ENCODE measurements at places on chromosomes 16 and 17.

DNA sequence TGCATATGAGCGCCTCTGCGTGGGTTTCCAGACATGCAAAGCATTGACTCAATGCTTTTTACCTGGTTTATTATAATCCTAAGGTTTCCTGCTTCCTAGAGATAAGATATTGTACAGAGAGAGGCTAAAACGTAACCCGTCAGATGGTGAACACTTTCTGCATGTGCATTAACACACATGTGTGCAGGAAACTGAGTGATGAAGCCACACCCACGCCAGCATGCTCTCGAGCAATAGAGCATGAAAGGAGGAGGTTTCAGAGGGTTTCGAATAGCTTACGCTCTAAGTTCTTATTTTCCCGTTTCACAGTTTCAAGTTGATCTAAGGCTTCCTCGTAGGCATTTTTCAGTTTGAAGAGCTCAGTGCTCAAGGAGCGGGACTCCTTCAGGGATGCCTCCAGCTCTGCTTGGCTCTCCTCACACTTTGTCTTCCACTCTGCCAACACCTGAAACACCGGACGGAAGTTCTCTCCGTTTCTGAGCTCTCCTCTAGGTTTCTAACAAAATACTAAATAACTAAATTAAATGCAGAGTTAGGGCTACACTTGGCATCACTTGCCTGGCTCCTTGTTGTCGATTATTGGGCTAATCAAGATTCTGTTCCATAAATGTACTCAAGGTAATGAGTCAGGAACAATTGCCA, 23.2 kb downstream of the MYH3 start:
- DNase-seq = no peak

GRCh38 chr17:78323826-78324390, 36.0 kb downstream of the SOCS3 start:
- DNase-seq = no peak

DNA sequence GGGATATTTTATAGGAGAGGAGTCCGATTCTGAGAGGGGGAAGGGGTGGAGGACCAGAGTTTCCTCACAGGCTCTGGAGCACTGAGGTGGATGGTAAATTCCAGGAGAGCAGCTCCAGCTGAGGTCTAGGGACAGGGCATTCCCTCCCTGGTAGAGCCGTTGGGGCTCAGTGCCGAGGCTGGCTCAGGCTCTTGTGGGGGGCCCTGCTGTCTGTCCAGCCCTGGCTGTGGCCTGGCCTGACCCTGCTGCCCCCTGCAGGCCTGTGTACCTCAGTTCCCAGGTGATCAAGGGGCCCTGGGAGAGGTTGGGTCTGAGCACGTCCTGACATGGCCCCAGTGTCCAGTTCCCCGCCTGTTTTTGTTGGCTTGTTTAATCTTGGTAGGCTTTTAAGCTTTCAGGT, 16.8 kb downstream of the ZNF750 start:
- DNase-seq = no peak

DNA sequence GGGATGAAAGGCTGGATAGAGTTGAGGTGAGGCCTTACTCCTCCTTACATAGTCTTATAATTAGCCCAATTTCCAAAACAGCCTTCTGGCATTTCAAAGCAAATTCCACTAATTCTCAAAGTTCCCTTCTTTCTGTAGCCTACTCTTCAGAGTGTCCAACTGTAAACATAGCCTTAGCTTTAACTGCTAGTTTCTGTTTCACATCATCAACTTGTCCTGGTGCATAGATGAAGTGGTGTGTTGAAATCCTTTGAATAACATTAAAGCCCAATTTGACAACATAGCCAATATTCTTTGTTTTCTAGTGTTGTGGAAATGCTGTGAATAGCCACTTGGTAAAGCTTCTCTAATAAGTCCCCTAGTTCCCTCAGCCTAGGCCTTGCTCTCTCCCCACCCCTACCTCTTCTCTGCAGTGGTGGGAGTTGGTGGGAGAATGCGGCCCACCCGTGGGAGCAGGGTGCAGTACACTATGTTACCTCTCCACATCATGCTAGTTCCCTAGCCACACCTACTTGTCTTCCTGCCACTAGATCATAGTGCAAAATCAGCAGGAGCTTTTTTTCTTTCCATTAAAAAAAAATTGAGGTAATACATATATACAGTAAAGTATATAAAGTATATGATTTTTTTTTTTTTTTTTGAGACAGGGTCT, 127.0 kb upstream of the HAS3 start:
- DNase-seq = no peak

DNA sequence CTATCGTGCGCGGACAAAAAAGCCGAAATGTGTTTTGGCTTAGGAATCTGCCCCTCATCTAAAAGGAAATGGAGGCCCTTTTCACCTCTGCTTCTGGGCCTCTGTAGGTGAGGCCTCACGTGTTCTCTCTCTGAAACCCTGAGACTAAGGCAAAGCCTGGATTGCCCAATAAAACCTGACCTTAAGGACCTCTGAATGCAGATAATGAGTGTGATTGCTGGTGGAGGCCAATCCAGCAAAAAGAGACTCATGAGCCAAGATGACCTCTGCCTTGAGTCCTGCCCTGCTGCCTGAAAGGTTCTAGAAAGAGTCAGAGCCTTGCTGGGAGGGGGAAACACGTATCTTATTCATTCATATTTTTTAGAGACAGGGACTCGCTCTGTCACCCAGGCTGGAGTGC, 44.5 kb upstream of the ABR start:
- no peak for DNase-seq

GRCh38 chr17:39328815-39329214, 72.6 kb downstream of the FBXL20 start:
- no peak for DNase-seq

- DNase-seq = peak; percentile 57
These were observed 5.4 kb upstream of the LHX1 start for GRCh38 chr17:36931697-36932382.

GRCh38 chr17:71039391-71039790, 870.1 kb downstream of the KCNJ2 start:
- no peak for DNase-seq

DNA sequence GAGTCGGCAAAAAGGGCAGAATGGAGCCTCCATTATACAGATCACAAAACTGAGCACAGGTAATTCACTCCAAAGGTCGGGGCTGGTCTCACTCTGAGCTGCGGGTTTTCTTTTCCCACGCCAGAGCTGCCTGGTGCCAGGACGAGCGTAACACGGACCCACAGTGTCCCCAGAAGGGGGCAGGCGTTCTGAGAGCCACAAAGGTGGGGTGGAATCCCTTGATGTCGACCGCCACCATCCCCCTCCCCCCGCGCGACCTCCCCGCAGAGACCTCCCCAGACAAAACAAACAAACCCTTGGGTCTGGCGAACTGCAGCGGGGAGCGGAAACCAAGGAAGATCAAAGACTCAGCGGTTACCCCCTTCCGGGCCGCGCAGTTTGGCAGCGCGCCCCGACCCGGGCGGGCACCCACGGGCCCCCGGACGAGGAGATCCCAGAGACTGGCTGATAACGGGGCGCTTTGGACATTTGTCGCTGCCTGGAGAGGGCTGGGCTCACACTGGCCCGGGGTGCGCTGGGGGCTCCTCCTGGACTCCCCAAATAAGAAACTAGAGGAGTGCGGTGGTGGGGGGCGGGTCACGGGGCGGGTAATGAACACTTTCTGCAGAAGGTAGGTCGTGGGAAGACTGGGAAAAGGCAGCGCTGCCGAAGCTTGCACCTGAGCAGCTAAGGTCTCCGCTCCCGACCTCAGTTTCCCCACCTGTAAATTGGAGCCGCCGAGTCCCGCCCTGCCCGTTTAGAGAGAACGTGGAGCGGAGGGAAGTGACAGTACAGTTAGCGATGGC, 664 bp upstream of the NKD1 start:
- DNase-seq = peak; percentile 62

DNA sequence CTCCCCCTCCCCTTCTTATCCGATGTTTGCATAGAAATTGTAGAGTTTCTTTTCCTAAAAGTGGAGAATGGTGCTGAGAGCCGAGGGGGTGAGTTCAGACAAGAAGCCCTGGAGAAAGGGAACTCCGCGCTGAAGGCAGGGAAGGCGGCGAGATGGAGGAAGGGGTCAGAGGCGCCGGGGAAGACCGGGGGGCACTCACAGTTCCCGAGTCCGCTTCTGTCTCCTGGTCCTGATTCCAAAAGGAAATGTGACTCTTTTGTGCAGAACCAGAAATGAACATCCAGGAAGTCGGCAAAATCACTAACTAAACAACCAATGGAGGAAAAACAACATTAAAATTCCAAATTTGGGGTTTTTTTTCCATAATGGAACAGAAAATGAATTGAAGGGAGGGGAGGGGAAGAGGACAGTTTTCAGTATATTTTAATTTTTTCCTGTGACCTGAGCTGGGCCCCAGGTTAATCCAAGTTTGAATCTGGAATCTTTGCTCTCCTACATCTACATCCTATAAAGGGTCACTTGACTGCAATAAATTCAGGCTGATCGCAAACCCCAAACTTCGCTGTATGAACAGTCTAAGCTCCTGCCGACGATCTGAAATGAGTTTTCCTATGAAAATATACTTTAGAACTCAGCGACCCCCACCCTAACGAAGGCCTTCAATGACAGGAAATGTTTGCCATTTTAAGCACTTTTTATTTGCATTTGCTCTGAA, 252.3 kb downstream of the C16orf95 start:
- no peak for DNase-seq

DNA sequence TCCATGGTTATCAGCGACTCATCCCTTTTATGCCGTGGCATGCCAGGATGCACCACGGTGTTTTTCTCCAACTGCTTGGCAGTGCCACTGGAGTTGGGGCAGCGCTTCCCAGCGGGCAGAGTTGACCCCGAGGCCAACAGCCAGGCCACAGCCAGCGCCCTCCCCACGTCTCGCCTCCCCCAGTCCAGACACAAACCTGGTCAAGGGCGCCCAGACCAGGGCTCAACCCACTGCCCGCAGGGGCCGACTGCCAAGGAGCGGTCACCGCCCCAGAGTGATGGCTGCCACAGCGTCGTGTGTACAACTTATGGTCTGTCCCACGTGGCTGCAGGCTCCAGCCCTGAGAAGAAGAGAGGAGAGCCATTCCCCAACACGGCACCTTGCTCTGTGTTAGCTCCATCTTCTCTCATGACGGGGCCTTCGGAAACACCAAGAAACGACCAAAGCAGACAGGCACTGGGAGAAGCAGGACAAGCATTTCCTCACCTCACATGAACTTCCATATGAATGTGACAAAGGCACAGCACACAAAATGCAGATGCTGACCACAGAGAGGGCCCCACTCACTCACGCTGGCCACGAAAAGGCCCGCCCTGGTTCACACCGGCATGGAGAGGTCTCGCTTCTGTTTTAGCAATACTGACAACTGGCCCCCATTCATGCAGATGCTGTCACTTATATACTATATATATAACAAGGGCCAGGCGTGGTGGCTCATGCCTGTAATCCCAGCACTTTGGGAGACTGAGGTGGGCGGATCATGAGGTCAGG, 27.0 kb downstream of the AXIN1 start:
- DNase-seq = no peak

GRCh38 chr17:46158323-46159296, 34.6 kb downstream of the KANSL1 start:
- DNase-seq = peak; percentile 72

DNA sequence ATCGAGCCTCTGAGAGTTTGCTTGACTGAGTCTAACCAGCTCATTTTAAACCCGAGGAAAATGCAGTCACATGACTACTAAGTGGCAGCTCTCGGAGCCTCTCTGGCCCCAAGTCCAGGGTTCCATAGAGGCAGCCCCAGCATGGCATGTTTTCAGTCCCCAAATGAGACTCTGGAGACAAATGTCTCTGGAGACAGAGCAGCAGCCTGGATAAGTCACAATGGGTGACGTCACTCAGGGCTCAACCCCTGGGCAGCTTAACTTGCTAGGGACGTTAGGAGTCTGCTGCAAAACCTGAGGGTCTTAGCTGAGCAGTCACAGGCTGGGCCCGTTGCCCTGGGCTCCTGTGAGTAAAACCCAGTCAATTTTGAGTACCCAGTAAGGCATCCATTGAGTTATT, 6.9 kb upstream of the STH start:
- no peak for DNase-seq

- no peak for DNase-seq
These were observed 83.5 kb downstream of the VMP1 start for GRCh38 chr17:59790910-59791309.

DNA sequence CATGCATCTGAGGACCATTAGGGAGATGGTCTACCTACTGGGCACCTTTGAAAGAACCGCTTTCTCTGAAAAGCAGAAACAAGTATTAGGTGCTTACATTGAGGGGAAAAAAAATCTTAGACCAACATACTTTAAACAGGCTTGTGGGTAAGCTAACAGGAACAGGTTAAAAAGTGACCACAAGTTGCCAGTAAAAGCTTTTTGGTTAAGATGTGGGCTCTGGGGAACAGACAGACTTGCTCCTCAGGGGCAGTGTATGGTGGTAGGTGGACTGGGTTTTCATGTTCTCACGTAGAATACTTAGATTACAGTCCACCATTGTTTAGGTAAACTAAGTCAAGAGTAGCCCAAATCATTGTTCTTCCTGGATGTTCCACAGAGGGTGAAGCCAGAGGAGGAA, 41.2 kb downstream of the REXO5 start:
- no peak for DNase-seq

DNA sequence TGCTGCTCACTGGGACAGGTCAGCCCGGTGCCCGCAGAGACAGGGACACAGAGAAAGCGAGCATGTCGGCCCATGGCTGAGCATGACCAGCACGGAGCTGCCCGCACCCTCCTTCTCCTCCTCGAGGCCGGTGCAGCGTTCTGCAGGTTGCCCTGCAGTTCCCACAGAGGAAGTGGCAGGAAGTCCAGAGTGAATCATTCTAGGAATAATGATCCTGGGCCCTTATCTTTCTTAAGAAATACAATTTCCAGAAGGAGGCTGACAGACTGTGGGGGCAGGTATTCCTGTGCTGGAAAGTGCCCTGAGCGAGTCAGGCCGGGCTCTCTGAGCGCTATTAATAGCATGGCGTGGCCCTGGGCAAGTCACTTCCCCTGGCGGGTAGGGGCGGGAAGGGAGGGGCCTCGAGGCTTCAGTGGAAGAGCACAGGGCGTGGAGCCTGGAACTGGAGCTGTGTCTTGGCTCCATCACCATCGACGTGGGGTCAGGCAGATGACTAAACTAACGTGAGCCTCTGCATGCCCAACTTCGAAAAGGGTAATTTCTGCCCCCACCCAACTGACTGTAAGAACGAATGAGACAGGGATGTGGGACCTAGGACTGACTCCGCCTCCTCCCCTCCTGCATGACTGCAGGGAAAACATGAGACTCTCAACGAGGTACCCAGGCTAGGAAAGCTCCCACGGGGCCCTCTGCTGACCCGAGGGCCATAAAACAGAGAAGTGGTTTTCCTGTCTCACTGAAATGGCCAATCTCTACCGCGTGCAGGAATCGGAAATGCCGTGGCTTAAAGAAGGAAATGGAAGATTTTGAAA, 9.8 kb downstream of the TMEM204 start:
- no peak for DNase-seq

- DNase-seq = no peak
These were observed 3.2 kb downstream of the NAGS start for GRCh38 chr17:44007346-44008204.

DNA sequence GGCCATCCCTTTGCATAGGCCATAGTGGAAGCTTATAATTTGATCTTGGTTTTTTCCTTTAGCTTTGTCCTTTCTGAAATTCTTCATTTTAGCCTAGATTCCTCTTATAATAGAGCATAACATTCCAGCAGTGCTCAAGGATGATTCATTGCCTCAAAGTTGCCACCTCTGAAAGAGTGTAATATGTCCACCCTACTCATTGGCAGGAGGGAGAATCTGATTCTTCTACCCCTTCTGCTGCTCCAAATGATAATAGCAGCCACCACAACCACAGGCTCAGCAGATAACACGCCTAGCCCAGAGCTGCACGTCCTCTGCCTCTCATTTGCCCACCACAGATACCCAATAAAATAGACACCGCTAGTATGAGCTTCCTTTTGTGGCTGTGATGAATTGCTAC, 337.4 kb upstream of the HSBP1 start:
- DNase-seq = no peak

GRCh38 chr16:78432451-78432850, 333.0 kb downstream of the WWOX start:
- no peak for DNase-seq

GRCh38 chr16:87765473-87765775, 362 bp downstream of the KLHDC4 start:
- peak; percentile 0 for DNase-seq

All from NCI-H1105 treated with DMSO at 0.1 percent for 48 hours (cell line).